ENCODE measurements at places on chromosomes 13 and 19.
A peak's percentile ranks its signal among the peaks of the same experiment; 100 is the strongest.

DNA sequence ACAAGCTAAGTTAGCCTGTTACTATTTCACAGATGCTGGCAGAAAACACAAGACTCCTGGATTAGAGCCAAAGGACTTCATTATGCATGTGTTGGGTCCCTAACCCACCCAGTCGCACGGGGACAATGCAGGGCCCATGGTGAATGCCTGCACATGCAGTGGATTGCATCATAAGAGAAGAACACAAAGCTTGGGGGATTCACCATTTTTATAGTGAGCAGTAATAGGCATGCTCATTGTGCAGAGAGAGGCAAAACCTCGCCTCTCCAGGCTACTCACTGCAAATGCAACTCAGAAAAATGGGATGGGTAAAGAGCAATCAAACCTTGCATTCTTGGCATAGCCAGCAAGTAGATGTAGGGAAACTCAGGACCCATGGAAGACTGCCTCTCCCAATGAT lies 115.8 kb downstream of the DIAPH3 start:
- DNase-seq, result no peak

DNA sequence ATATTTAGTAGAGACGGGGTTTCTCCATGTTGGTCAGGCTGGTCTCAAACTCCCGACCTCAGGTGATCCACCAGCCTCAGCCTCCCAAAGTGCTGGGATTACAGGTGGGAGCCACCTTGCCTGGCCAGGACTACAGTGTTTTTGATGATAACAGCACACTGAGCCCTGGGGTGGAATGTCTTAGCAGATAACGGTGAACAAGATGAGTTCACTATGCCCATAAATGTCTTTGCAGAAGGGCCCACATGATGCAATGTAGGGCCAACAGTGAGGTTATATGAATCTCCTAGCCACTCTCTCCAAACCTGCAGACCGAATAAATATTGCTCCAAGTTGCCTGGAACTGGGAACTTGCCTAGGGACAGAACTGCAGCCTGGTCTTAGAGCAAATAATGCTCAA lies 235.1 kb downstream of the COG6 start:
- no peak for DNase-seq

- no peak for DNase-seq
Observed at GRCh38 chr13:48138270-48138669, 43.4 kb upstream of the MED4 start.

DNA sequence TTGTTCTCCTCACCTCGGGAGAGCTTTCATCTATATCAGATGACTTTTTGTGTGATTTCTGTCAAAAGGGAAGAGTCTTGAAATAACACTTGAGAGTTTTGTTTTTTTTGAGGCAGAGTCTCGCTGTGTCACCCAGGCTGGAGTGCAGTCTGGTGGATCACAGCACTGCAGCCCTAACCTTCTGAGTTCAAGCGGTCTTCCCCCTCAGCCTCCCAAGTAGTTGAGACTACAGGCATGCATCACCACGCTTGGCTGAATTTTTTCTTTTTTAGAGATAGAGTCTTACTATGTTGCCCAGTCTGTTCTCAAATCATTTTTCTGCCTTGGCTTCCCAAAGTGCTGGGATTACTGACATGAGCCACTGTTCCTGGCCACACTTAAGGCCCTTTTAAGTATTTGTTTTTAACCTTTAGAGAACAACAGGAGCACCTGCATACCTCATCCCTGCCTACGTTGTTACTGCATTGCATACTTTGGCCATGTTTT lies 11.4 kb downstream of the NDFIP2 start:
- DNase-seq, result no peak

DNA sequence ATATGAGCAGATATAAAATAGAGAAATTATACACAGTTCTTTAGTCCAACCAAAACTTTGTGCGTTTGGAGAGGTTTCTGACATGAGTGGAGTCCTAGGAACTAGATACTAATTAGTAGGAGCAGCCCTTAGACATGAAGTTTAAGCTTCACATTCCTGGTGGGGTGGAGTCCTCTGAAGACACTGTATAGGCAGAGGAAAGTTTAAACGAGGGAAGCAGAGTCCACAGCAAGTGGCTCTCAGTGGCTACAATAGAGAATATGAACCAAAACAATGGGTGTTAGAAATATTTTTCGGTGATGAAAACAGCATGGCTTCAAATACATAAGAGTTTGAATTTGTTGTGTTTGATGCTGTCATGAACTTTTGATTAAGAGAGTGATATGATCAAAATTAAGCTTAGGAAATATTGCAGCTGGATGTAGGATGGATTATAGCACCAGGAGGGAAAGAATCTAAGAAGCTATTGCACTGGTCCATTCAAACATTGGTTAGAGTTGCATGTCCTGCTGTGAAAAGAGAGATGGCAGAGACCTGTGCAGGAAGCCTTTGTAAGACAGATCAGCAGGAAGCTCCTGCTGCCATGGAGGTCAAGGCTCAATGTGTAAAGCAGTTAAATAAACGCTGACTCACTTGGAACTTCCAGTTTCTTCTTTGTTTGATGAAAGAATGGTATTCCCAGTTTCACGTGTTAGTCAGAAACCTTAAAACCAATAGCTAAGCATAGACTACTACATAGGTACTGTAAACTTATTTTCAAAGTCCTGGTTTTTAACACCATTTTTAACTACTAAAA lies 175.2 kb downstream of the TDRD3 start:
- DNase-seq, result no peak

- no peak for DNase-seq
Observed at GRCh38 chr13:46648166-46648607, 95.2 kb downstream of the LRCH1 start.

DNA sequence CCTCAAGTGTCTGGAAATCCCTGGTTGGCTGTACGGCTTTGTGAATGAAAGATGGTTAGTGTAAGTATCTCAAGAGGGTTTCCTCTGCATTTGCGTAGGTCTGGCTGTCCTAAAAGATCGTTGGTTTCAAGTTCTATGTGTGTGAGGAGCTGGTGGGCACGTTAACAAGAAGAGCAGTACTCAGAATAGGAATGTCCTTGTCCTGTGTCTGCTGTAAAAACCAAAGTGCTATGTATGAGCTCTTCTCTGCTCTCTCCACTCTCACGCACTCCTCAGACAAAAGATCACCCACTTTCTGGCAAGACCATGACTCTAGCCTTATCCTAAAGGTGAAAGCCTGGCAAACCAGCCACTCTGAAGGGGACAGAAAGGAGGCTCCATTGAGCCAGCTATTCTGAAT lies 39.1 kb downstream of the USP12 start:
- no peak for DNase-seq

DNA sequence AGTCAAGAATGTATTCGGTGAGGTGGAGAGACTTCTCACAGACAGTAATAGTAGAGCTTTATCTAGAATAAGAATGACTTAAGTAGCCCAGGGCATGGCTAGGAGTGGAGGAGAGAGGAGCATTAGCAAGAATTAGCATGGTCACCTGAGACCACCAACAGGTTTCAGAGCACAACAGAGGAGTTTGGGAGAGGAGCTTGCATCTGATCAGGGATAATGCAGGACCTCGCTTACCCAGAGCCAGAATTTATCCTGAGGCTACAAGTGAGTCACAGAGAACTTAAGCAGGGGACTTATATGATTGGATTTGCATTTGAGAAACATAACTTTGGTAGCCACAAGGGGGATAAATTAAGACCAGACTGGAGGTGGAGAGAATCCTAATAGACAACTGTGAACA lies 102.1 kb upstream of the FNDC3A start:
- DNase-seq, result no peak

DNA sequence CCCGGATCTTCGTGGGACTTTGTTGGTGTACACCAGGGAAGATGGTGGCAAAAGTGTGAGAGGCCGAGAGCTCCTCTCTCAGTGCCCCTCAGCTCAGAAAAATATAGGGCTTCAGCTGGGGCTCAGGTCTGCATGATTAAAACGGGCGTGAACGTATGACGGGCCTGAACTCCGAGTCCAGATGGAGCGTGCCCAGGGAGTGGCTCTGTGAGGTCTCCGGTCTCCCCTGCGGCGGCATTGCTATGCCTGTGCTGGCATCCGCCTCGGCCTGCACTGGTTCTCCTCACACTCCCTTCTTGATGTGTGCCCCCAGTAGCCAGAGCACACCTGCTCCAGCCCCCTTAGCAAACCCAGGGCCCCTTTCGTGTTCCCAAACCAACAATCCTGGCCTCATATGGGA lies 82.0 kb downstream of the TEX29 start:
- DNase-seq, result no peak

DNA sequence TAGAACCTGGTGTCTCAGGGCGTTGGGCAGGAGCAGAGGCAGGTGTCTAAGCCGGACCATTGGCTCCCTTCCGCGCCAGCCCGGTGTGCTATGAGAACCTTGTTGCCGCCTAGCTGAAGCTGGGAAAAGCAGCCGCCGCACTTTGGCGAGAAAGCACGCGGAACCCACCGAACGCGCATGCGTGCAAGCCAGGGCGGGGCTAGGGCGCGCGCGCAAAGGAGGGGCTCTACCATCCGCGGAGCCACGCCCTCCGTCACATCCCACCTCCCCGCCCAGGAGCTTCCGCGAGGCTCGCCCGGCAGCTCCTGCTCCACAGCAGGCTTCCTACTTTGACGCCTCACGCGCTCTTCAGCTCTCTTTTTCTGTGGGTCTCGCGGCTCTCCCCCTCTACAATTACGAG lies 51.3 kb downstream of the WDR87 start:
- DNase-seq, result no peak

DNA sequence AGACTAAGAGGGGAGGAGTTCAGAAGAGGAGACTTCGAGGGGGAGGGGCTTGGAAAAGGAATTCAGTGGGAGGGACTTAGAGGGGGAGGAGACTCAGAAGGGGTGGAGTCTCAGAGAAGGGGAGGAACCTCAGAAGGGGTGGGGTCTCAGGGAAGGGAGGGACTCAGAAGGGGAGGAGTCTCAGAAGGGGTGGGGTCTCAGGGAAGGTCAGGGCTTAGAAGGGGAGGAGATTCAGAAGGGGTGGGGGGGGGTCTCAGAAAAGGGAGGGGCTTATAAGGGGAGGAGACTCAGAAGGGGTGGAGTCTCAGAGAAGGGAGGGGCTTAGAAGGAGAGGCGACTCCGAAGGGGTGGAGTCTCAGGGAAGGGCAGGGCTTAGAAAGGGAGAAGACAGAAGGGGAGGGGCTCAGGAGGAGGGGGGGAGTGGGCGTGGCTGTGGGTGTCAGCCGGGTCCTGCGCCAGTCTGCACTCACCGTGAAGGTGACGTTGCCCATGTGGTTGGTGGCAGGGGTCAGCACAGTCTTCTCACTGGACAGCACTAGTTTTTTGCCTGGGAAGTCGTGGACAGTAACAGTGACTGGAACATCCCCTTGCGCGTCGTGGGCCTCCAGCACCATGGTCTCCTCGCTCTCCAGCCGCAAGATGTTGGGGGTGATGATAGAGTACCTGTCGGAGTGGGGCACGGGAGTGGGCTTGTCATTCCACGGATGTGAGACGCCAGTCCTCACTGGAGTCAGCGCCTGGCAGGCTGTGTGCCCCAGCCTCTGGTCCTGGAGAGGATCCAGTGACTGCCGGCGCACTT lies 1.5 kb downstream of the C3 start:
- no peak for DNase-seq

- DNase-seq, result no peak
Observed at GRCh38 chr13:24651718-24652345, 28.4 kb upstream of the ATP12A start.

DNA sequence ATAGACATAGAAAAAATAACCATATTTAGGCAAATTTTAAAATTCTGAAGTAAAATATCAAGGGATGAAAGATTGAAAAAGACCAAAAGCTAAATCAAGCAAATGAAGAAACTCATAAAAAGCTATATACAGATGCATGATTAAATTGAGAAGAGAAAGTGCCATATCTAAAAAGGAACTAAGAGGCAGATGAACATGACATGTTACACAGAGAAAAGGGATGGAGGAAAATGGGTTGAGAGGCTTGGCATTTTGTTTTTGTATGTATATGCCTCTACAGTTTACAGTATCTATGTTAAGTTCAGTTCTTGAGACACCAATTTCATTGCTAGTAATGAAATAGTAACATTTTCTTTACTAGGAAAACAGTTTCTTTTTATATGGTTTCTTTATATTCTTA lies 1507.4 kb upstream of the SPRY2 start:
- no peak for DNase-seq

- no peak for DNase-seq
Observed at GRCh38 chr13:111209613-111210012, 94.5 kb downstream of the ARHGEF7 start.

DNA sequence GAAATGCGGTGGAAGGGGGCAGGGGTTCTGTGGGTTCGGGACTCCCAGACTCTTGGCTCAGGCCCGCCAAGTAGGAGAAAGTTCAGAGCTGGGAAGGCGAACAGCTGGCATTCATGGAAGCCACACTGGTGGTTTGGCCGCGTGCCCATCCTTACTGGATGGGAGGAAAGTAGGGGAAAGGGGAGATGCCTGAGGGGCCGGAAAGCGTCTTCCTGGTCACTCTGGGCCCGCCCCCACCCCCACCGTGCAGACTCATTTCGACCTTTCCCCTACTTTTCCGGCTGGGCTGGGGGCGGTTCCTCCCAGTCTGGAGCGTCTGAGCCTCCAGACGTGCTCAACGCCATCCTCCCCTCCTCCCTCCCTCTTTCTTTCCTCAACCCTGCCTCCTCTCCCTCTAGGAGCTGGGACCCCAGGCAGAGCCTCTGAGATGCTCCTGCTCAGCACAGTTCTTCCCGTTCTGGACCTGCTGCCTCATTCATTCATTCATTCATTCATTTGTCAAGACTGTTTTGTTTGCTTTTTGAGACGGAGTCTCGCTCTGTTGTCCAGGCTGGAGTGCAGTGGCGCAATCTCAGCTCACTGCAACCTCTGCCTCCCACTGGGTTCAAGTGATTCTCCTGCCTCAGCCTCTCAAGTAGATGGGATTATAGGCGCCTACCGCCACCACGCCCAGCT lies 3.5 kb downstream of the ANGPTL4 start:
- DNase-seq, result no peak

- no peak for DNase-seq
Observed at GRCh38 chr13:90918536-90918935, 429.0 kb upstream of the MIR17HG start.

- DNase-seq, result no peak
Observed at GRCh38 chr13:100394005-100394695, 194.4 kb downstream of the GGACT start.

GRCh38 chr19:18117692-18118378 lies 20.3 kb downstream of the MAST3 start:
- peak; percentile 94 for DNase-seq

DNA sequence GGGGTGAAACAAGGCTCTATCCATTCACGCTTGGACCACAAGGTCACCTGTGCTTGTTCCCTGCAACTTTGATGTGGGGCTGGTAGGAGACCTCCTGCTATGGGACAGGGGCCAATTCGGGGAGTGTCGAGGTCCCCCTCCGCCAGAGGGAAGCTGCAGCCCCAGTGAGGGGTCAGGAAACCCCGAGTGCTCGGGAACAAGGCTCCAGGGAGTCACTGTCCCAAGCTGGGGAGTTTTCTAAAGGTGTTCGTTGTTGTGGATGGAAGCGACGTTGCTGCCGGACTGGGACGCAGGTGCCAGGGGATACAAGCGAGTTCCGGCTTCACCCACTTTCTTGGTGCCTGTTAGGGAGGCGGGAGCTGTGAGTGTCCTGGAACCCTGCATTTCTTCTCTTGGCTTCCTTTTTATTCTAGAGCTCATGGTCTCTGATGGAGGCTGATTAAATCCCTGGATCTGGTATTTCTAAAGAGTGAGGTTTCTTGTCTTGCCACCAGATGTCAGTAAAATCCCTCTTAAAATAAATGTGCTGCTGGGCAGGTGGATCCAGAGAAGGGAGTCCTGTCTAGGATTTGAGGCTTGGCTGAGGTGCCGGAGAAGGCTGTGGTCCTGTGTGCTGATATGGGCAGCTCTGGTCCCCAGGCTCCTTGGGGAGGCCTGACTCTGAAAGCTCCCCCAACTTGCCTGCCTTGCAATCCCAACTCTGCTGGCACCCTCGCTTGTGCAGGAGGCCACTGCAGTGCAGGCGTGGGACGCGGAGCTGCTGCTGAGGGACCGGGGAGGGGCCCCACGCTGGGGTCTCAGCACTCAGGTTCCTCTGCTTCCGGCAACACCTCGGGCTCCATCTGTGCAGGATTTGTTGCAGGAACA lies 153.9 kb downstream of the TEX29 start:
- no peak for DNase-seq
